ENCODE measurements at places on chromosomes 5 and 9.

DNA sequence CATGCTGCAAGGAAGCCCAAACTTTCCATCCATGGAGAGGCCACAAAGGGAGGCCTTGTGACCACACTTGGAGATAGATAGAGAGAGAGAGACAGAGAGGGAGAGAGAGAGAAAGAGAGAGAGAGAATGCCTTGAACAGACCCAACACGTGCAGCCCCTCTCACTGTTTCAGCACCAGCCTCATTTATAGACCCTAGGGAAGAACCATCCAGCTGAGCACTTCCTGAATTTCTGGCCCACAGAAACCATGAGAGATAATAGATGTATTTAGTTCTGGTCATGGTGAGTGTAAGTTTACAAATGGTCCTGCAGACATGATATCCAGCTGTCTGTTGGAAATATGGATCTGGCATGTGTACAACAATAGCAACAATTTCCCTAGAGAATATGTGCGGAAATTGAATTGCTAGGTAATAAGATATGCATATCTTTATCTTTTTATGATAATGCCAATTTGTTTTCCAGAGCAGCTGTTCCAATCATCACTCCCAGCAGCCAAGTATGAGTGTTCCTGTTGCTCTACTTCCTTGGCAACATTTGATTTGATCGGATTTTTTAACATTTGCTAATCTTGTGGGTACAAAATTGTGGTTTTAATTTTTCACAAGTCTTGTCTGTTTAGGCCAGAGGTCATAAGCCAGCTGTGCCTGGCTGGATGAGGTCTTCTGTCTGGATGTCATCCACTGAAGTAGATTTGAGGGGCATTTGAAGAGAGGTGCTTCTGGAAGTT lies 217.3 kb upstream of the IL12B start:
- no peak for DNase-seq

GRCh38 chr5:160979385-160979784 lies 127.4 kb upstream of the ATP10B start:
- no peak for DNase-seq

DNA sequence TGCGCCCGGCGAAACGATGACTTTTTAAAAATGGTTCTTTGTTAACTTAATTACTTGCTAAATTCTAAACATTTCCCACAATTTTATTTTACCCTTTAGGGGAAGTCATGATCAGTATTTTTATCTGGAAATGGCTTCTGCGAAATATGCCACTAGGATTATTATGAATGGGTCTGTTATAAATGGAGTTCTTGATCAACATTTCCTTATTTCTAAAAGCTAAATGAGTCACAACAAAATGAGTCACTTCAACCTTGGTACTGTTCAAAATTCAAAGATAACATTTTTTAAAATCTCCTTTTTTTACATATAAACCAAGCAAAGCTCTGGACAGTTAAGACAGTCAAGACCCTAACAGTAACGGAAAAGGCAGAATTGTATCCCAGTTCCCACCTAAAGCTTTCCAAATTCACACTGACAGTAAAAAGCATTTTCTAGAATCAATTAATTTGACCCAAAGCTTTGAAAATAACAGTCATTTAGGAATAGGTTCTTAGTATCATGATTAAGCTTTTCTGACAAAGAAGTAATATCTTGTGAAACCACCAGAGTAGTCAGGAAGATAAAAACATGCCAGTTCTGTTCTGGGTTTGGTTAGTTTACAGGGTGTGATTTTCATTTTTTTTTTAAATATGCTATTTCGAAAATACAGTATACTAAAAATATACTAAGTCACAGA lies 81.7 kb downstream of the LHFPL2 start:
- no peak for DNase-seq

- no peak for DNase-seq
Observed at GRCh38 chr5:54390015-54390414, 65.5 kb upstream of the HSPB3 start.

- DNase-seq, result no peak
Observed at GRCh38 chr5:132812781-132813598, at the start of gene SOWAHA. SOWAHA (plus strand) TSS chr5:132813302; CDS start chr5:132813622, 320 bp downstream.

DNA sequence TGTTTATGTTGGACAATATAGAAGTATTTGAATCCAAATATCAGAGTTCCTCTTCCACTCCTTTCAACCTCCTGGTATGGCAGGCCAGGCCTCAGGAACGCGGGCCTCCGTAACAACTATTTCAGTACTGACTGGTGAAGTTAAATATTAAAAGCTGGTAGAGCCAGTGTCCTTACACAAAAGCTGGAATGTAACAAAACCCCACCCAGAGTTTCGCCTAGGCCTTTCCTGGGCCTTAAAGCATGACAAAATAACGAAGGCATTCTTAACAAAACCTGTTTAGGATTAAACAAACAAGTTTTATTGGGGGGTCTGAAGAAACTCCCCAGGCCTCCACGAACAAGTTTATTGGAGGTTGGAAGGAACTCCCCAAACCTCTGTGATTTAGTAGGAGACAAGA lies 61.6 kb upstream of the GNE start:
- DNase-seq, result no peak

DNA sequence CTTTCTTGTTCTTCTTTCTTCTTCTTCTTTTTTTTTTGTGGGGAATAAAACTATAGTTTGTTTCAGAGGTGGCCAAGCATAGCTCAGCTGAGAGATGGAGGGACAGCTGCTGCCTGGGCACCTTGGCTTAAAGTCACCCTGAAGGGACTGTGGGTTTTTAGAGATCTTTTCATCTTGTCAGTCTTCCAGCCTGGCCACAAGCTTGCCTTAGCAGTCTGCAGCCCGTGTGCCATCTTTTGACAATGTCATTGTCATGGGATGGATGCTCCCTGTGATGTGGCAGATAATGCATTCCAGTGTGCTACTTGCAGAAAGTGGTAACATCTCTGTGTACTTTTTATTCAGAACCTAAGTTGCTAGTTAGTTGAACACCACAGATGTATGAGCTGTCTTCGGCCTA lies 280.8 kb downstream of the FANCC start:
- DNase-seq, result no peak

All from stimulated activated CD8-positive, alpha-beta memory T cell treated with anti-CD3 and anti-CD28 coated beads, Interleukin-7, amount 100 ng/mL, for 4 hours (primary cell).